RPMI7951 (cell line): ENCODE measurements at places on chromosomes 1 and 21.

DNA sequence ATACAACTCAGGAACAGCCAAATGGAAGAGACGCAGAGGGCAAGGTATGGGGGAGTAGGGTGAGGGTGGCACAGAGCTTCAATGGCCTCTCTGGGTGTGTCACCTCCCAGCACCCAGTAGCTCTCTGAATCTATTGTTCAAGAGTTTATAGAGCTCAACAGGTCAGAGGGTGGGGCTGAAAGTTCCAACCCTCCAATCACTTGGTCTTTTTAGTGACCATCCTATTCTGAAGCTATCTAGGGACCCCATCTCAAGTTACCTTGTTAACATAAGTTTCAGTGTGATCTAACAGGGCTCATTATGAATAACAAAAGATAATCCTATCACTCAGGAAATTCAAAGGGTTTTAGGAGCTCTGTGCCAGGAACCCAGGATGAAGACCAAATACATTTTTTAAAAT is 31.2 kb upstream of the ZNF697 start:
- no peak for DNase-seq

GRCh38 chr1:44720281-44720680 is 10.7 kb downstream of the RNU5D-1 start:
- peak; percentile 38 for DNase-seq

GRCh38 chr1:26239936-26240335 is 5.9 kb downstream of the CEP85 start:
- no peak for DNase-seq

GRCh38 chr1:56376188-56376984 is 203.0 kb downstream of the PLPP3 start:
- DNase-seq = peak; percentile 88
